ENCODE measurements at places on chromosomes 7 and 10.
A peak's percentile ranks its signal among the peaks of the same experiment; 100 is the strongest.

DNA sequence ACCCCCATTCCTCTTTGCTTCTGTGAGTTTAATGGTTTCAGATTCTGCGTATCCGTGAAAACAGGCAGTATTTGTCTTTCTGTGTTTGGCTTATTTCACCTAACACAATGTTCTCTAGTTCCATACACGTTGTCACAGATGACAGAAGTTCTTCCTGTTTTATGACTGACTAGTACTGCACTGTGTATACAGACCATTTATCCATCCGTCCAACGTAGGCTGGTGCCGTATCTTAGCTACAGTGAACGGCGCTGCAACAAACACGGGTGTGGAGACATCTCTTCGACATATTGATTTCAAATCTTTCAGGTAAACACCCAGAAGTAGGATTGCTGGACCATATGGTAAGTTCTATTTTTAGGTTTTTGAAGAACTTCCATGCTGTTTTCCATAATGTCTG, 181.7 kb downstream of the PARD3 start:
- no peak for DNase-seq

GRCh38 chr10:106436123-106436715, 728.3 kb downstream of the SORCS1 start:
- DNase-seq, result peak; percentile 10

DNA sequence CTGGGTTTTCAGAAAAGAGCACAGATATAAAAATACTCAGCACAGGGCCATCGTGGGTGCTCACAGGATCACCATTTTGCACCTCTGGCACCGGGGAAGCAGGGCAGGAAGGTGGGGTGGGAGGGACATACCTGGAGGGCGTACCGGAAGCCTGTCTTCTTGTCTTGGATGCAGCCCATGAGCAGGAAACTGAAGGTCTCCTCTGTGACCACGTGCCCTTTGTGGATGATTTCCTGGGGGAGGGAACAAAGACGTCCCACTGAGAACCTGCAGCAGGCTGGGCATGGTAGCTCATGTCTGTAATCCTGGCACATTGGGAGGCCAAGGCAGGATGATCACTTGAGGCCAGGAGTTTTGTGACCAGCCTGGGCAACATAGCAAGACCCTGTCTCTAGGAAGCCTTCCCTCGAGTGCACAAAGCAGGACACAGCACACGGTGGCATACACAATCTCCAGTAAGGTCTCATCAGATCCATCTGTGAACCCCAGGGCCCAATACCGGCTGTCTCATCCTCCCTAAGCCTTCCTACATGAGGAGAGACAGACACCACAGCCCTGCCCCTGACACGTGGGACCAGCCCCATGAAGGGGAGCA, 9.5 kb downstream of the PTCD1 start:
- no peak for DNase-seq

- no peak for DNase-seq
Observed at GRCh38 chr7:15780271-15780670, 93.8 kb upstream of the MEOX2 start.

DNA sequence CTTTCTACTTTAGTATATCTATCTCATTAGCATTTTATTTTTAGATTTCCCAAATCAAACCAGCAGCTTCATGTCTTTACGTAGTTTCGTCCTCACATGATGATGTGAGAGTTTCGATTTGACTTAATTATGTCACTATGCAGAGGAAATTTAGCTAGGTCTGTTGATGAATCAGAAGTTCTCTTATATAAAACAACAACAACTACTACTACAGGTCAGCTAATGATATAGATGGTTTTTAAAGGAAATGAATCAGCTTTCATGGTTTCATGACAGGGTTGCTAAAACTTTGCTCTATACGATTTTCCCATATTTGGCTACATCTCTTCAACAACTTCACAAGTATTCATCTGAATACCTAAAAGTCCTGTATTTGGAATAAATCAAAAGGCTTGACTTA, 28.6 kb downstream of the JAZF1 start:
- no peak for DNase-seq

- no peak for DNase-seq
Observed at GRCh38 chr7:22469371-22470143, 30.4 kb downstream of the STEAP1B start.

DNA sequence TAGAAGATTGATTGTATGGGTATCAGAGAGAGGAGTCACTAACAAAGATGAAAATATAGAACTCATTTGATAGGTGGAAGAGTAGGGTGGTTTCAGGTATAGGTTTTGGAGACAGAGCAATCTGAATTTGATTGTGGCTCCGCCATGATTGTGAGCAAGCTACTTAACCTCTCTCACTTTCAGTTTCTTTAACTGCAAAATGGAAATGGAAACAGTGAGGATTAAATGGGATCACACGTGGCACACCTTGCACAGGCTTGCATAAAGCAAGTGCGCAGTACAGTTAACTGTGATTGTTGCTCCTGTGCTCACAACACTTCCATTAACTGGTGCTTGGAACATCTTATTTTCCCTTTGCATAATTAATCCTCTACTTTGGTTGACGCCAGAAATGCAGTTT, 54.9 kb downstream of the ATXN7L1 start:
- DNase-seq, result no peak

DNA sequence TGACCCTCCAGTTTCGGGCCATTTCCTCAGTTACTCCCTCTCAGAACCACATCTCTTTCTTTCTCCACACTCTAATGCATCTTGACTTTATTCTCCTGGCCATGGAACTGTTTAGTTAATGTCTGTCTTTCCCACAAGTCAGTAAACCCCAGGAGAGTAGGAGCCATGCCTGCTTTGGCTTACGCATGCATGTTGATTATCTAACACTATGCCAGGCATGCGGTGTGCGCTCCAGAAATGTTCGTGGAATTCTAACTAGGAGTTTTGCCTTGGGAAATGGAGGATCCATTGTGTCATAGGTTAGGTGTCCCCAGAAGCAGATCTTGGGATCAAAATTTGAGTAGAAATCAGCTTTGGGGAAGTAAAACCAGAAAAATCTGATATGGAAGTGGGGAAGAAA, 308.9 kb downstream of the GRID1 start:
- no peak for DNase-seq

All from globus pallidus (tissue), 1 donor.